ENCODE measurements at places on chromosomes 12 and 14.

- DNase-seq: no peak
Measured at GRCh38 chr12:112875608-112876007, 31.2 kb upstream of the OAS1 start.

DNA sequence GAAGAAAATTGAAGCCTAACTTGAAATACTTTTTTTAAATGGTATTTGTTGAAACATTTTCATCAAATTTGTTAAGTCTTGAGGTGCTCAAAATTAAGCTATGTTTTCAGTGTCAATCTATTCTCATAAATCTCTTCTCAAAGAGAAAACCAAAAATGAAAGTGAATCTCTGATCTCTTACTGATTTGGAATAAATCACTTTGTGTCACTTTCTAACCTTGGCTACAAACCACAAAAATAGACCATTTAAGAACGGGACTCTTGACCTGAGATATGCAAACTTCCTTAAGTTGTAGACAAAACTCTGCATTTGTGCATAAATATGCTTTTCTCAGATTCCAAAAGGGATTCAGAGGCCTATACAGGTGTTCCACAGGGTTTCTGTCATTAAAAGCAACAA is 192.9 kb downstream of the SEC23A start:
- DNase-seq: no peak

DNA sequence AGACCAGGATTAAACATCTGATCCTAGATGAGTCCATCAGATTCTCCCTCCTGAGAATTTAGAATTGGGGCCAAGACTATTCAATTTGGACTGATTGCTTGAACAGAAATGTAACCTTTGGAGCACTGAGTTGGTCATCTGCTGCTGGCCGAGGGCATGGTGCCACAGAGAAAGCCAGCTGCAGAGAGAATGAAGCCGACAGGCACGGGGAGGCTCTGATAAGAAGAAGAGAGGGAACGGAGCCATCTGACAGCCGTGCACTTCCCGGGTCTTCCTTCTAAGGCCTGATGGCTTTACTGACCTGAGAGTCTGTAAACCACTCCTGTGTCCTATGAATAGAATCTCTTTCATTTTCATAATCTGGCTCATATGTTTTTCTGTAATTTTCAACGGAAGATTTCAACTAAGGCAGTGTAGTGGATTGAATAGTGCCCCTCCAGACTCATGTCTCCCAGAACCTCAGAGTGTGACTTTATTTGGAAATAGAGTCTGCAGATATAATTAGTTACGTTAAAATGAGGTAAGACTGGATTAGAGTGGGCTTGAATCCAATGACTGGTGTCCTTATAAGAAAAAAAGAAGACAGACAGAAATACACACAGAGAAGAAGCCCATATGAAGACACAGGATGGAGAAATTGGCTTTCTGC is 39.1 kb upstream of the FRS2 start:
- DNase-seq: no peak

DNA sequence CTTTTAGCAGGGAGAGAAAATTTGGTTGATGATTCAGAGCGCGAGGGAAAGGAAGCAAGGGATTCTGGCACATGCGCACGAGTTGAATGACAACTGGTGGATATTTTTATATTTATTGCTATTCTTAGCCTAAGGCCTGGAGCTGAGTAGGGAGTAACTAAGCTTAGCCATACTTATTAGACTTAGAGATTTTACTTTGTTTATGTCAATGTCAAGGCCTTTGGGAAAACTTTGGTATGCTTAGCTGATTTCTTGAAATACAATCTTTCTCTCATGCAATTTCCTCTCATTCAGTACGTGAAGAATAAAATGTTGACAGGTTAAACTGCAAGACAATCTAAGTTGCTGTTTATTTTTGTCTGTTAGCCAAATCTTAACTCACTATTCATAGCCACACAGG is 101.1 kb downstream of the CRADD start:
- no peak for DNase-seq

DNA sequence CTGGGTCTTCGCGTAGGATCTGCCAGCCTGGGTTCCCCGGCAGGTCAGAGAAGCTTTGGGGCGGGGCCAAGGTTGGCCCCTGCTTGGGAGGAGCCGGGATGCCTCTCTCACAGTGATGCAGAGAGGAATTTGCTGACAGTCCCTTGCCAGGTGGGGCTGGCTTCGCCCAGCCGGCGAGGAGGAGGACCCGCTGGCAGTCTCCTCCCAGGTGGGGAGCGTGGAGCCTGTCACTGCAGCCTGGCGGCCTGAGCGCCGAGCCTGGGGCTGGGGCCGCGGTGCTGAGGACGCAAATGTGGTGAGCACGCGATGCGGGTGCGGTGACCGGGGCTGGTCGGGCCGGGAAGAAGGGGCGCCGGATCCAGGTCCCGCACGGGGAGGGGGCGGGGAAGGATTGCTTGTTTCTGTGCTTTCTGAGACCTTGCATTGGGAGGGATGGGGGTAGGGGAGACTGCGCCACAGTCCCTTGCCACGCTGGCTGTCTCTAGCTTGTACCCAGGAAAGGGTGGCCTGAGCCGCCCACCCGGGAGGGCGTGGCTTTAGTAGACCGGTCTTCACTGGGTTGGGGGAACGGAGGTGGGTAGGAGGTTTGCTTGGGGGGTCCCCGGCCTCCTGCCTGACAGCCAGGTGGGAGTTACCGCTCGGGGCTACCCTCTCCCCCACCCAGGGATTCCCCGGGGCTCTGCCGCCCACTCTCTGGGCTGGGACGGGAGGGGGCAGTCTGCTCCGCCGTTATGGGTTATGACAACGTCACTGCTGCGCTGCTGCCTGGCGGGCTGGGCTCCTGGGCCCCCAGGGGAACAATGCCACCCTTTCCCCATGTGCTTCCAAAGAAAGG is at the start of gene TMEM63C:
Gene TMEM63C (plus strand): TSS at position 196 of the 835 bp plus-strand sequence. CDS start 37,016 bp downstream, outside the sequence.
- DNase-seq: peak; percentile 100

DNA sequence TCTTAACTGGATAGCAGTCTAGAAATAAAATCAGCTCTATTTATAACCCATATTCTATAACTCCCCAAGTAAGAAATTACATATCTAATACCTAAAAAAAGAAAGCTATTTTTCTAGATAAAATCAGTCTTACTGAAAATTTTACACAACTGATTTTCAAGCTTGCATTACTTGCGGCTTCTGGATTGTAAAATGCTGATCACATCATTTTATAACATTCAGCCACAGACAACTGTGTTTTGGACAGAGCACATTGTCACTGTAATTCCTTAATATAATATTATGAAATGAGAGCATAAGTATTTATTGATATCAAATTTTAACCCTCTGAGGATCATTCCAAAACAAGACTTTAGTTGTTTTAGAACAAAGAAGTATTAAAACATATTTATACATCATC is 78.5 kb upstream of the ARID2 start:
- no peak for DNase-seq

GRCh38 chr12:27199638-27200300 is 44.3 kb upstream of the STK38L start:
- DNase-seq: no peak

DNA sequence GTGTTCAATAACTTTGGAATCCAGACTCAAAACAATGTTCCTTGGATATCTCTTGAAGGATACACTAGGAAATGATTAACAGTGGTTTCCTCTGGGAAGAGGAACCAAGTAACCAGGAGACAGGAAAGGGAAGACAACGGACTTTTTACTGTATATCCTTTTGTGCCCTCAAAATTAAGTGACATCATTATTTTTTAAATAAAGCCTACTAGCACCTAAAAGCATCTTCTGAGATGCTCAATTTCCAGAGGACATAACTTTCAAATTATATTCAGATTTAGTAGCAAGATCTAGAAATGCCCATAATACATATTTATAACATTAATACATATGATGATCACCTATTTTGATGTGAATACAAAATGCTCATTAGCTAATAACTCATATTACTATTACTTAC is 6.5 kb downstream of the HECTD1 start:
- no peak for DNase-seq

DNA sequence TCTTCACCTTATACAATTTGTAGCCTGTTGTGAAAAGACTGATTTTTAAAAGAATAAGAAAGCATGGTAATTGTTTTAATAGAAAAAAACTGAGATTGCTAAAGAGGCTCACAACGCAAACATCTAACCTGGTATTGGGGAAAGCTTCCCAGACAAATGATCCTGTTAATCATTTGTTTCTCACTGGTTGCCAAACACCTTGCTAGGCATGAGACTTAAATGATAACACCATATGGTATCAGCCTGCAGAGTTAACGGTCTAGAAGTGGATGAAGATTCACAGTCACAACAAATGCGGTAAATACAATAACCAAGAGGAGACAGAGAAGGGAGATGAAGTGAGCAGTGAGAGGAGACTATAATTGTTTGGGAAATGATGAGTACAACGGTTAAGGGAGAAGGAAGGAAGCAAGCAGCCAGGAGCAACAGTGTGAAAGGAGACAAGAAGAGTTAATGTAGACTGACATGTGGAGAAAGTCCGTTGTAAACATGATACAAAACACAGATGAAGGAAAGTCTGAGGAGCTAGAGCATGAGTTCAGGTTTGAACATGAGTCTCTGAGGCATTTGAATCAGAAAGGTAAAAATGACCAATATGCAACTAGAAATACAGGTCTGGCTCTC is 19.8 kb downstream of the GXYLT1 start:
- DNase-seq: no peak

DNA sequence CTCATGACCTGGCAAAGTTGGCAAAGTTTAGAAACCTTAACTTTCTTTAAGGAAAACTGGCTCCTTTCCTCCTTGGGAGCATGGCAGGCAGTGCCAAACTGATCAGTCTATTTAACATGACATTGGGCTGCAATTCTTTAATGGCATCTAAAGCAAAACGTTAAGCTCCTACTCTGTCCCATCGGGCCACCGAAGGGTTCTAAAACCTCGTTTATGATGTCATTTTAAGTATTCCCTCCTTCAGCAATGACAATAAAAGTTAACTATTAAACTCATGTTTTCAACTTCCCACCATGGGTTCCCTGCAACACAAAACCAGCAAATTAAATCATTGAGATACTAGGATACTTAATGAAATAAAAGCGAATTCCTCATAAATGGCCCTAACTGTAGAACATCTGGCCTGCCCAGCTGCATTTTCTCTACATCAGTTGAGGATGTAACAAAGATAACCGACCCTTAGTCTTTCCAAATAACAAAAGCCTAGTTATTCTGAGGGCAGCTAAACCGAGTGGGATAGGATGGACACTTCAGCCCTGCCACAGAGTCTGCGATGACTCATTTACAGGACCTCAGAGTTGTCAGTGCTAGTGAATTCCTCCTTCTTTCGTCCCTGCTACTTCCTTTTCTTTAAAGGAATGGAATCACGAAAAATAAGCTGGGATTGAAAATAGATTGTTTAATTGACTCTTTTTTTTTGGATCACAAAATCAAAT is 34.5 kb upstream of the RIC8B start:
- DNase-seq: no peak

GRCh38 chr12:6463216-6463615 is 7.3 kb downstream of the VAMP1 start:
- no peak for DNase-seq

DNA sequence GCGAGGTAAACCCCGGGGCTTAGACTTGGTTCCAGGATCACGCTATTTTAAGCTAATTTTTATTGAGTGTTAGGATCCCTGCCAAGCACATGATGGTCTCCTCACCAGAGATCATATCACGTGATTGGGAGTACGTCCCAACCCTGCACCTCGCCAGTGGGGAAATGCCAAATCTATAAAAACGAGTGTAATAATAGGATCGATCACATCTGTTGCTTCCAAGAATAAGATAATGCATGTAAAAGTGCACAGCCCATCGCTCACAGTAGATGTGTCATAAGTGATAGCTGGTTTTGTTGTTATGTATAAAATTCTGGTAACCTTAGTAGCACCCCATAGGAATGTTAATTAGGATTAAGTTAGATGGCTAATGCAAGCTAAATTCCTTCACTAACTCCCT is 581.0 kb upstream of the TMEM132C start:
- no peak for DNase-seq

GRCh38 chr12:48739618-48740269 is 23.2 kb upstream of the CCNT1 start:
- no peak for DNase-seq

DNA sequence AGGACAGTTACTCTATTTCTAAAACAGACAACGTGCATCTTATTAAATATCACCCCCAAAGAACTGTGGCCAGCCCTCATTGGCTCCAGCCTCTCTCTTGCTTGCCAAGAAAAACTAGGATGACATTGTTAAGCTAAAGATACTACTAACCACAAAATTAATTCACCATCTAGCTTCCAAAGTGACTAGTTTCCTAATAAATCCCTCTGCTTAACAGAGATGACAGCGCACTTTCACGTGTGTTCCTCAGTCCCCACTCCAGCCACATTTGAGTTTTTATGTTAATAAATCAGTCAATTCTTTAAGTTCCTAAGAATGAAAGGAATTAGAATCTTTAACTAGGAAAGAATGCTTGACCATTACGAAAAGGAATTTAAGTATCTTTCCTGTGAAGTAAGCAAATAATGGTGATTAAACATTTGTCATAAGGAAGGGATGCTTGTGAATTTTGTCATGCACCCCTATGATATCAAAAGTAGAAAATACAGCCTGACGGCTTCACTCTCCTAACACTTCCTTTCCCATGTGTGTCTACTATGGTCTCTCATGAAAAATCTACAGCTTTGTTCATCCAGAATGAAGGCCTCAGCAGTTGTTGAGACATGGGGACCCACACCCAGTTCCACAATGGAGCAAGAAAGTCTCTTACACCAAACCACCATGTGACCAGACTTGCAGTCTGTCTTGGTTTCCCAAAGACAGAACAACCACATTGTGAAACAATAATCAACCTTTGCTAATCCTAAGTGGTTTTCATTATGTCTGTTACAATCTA is 8.1 kb downstream of the CORO1C start:
- DNase-seq: no peak

- DNase-seq: no peak
Measured at GRCh38 chr12:93380480-93381121, 2.9 kb downstream of the NUDT4 start.

DNA sequence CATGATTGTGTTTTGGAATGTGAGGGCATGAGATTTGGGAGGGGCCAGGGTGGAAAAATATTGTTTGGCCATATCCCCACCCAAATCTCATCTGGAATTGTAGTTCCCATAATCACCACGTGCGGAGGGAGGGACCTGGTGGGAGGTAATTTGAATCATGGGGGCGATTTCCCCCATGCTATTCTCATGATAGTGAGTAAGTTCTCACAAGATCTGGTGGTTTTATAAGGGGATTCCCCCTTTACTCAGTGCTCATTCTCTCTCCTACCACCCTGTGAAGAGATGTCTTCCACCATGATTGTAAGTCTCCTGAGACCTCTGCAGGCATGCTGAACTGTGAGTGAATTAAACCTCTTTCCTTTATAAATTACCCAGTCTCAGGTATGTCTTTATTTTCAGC is 15.7 kb downstream of the OR10P1 start:
- DNase-seq: no peak

- DNase-seq: no peak
Measured at GRCh38 chr12:69464428-69464827, 5.8 kb upstream of the FRS2 start.

GRCh38 chr14:64659366-64659765 is 44.9 kb upstream of the PLEKHG3 start:
- DNase-seq: no peak

DNA sequence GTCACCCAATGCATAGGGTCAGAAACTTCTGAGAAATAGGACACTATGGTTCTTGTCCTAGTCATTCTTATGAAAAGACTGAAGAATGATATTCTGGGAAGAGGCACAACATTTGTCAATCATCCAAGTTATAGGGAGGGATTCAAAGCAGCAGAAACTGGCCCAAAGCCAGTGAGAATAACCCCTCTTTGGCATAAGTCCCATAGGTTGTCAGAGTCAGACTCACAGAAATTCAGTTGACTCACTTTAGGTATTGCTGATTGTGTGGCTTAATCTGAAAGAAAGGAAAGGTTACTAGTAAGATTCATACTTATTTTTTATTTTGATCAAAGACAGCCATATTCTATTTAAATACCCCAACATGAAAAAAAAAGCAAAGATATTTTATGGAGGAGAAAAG is 151.0 kb downstream of the SRGAP1 start:
- DNase-seq: no peak

- no peak for DNase-seq
Measured at GRCh38 chr12:71469258-71469750, 29.7 kb downstream of the LGR5 start.

All from DMS79 (cell line).